ENCODE measurements at places on chromosomes 3 and 15. TPM values are rescaled to one million over a fixed set of nuclear protein-coding genes. Genes with fewer than 3 reads are reported as not detected.

Gene TUSC7
- not detected for total RNA-seq

DNA sequence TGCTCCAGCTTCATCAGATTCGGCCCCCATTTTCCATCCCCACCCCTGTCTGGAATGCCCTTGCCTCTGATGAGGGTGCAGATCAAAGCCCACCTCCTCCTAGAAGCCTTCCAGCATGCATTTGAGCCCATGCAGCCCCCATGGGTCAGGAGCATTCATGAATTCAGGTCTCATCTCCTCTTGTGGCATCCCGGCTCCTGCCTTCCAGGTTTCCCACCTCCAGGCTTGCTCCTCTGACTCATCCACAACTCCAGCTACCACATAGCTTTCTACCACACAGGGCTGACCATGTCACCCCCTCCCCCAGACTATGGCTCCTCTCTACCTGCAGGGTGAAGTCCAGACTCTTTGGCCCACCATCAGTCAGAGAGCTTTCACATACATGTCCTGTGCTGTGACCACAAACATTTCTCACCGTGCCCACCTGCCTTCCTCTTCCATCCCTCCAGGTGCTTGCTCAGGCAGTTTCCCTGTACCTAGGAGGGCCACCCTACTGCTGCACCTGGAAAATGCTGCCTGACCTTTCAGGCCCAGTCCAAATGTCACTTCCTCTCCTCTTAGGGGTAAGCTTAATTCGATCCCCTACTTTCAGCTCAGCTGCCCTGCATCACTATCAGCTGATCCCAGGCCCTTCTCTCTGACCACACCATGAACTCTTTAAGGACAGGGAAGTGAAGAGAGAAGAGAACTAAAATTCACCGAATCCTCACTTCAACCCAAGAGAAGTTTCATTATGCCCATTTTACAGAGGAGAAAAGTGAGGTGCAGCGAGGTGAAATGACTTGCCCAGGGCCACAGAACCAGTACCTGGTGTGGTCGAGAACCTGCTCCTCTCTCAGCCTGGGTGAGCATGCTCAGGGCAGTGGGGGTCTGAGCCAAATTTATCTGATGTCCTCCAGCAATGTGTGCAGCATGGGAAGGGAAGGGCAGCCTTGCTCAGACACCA, 13.7 kb upstream of the FGD5 start:
- peaks cover 17% of the 10 kb centered on the region for H3K4me1 ChIP-seq
- peaks cover 36% of the 10 kb centered on the region for H3K27me3 ChIP-seq
- no peak overlapping the region for H3K4me3 ChIP-seq
- no peak for DNase-seq

DNA sequence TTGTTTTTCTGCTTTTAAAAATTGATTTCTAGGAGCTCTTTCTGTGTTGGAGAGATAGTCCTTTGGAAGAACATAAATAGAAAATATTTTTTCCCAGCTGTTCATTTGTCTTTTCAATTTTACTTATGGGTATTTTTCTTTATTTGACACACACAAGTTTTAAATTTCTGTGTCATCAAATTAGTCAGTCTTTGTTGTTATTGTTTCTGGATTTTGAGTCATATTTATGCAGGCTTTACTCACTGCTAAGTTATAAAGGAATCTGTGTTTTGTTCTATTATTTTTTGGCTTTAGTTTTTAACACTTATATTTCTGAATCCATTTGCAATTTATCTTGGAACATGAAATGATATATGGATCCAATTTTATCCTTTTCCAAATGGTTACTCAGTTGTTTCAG, 5.9 kb upstream of the GHSR start:
- H3K4me1 ChIP-seq: no peaks in the 10 kb centered on the region
- DNase-seq: no peak
- H3K36me3 ChIP-seq: no peaks in the 10 kb centered on the region
- no peak overlapping the region for H3K27ac ChIP-seq

Gene ARHGAP11A
- 10.7 TPM for total RNA-seq

- H3K27me3 ChIP-seq: no peaks in the 10 kb centered on the region
- no peak overlapping the region for H3K4me3 ChIP-seq
- DNase-seq: no peak
- no peaks in the 10 kb centered on the region for H3K4me1 ChIP-seq
- no peak overlapping the region for H3K27ac ChIP-seq
These were observed 152.7 kb downstream of the NFKBIZ start for GRCh38 chr3:102002056-102002455.

- H3K4me3 ChIP-seq: no peak overlapping the region
- no peak for DNase-seq
- peaks cover 11% of the 10 kb centered on the region for H3K4me1 ChIP-seq
- H3K27me3 ChIP-seq: no peaks in the 10 kb centered on the region
These were observed 246.5 kb downstream of the TBL1XR1 start for GRCh38 chr3:176950743-176951142.

Gene ECE2
- not detected for total RNA-seq

DNA sequence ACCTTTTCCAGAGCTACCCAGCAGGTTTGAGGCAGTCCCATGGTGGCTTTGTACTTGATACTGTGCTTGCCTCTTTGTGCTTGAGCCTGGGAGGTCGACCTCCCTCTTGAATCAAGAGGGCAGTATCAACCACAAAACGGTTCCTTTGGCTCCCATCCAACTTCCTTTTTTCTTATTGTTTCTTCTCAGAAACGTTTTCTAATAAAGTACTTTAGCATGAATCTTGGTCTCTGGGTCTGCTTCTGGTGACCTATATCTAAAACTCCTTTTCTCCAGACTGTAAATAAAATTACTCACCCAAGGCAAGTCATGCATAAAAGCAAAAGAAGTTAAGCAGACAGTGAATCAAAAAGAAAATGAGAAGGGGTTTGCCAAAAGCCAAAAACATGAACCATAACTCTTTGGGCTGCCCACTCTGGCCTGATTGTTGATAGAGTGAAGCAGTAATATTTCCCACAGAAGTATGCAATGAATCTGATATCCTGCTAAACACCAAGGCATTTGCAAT, 112.2 kb upstream of the SLC4A7 start:
- no peak overlapping the region for H3K27ac ChIP-seq
- no peak overlapping the region for H3K4me3 ChIP-seq

Gene LHFPL4
- total RNA-seq: under 0.01 TPM

GRCh38 chr3:142934128-142934886, 29.2 kb downstream of the PAQR9 start:
- no peak overlapping the region for H3K4me3 ChIP-seq
- no peaks in the 10 kb centered on the region for H3K4me1 ChIP-seq
- H3K27me3 ChIP-seq: peaks cover 2% of the 10 kb centered on the region
- no peak overlapping the region for H3K27ac ChIP-seq
- no peaks in the 10 kb centered on the region for H3K36me3 ChIP-seq

Gene ARGFX
- not detected for total RNA-seq

DNA sequence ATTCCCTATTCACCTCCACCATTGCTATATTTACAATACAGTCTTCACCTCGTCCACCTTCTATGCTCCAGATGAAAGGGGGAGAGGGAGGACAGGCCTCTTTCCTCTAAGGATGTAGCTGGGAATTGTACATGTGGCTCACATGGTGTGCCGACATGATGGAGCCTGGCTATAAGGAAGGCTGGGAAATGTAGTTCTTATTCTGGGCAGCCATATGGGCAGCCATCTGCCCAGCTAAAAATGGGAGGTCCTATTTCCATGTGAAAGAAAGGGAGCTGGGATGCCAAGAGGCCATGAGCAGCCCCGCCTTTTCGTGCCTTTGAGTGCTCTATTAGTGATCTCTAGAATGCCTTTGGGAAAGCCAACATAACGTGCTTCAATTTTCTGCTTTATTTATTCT, 27.1 kb upstream of the MGLL start:
- no peak overlapping the region for H3K4me3 ChIP-seq
- peak; percentile 53 for DNase-seq
- H3K36me3 ChIP-seq: no peaks in the 10 kb centered on the region

Gene PDE8A
- 24.0 TPM for total RNA-seq

Gene PLSCR2
- not detected for total RNA-seq

DNA sequence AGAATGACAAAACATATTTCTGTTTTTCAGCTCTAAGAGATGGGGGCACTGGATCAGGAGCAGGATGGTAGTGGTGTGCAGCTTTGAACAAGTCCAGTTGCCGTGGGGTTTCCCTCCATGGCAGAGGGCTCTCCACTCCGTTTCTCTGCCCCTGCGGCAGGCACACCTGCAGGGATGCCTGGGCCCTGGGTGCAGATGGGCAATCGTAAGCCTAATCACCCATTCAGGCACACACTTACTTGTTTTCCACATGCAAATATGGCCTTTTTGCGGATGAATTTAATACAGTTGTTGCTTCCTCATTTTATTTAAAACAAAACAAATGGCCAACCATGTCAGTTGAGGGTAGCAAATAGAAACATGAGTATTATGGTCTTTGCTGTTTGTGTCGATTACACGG, 85.1 kb downstream of the LPP start:
- H3K27me3 ChIP-seq: no peaks in the 10 kb centered on the region
- DNase-seq: no peak
- H3K4me3 ChIP-seq: no peak overlapping the region
- H3K36me3 ChIP-seq: no peaks in the 10 kb centered on the region
- H3K27ac ChIP-seq: no peak overlapping the region

Gene AGBL1
- total RNA-seq: 18.1 TPM

Gene GCSAM
- 0.31 TPM for total RNA-seq

All from muscle of leg (tissue), 16 donors.